ENCODE measurements at places on chromosomes 12 and 14. TPM values are rescaled to one million over a fixed set of nuclear protein-coding genes. Genes with fewer than 3 reads are reported as not detected.

The SIVA1 gene
- 240 TPM for polyA plus RNA-seq

The MLEC gene
- 41.0 TPM for polyA plus RNA-seq

GRCh38 chr12:99131751-99132199, 486.7 kb downstream of the APAF1 start:
- DNase-seq: no peak

DNA sequence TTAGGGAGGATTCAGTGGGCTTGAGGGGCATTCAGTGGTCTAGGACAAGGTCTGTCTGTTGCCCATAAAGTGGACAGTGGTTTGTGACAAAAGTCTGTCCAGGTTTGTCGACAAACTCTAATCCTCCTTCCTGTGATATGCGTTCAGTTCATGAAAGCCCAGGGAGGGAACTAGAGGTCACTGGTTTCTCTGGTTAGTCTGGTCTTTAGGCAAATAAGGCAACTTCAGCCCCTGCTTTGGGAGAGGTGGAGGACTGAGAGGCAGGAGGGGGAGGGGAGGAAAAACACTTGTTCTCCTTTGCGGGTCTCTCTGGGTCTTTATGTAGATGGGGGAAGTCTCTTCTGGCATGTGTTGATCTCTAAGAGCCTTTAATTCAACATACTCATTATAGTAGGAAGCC, 235.1 kb upstream of the PWP1 start:
- DNase-seq: no peak

- no peak for DNase-seq
Observed at GRCh38 chr12:130615861-130616345, 100.2 kb downstream of the RIMBP2 start.

All from CD4-positive, CD25-positive, alpha-beta regulatory T cell (primary cell).